RWPE1 (cell line): ENCODE measurements at places on chromosomes 2 and 18.

DNA sequence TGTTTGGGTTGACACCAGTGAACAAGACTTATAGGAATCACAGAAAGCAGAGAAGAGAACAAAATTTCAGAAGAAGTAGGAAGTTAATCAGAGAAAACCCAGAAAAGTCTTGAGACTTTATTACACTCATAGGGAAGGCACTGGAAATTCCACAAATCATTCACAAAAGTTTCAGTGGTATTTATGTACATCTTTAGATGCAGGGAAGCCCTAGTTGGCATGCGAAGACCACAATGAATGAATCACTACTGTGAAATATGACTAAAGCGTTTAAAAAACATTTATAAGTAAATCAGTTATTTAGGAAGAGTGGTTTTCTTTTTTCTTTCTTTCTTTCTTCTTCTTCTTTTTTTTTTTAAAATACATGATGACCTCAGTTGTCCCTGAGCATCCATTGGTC, 105.1 kb downstream of the NUP35 start:
- DNase-seq = no peak

GRCh38 chr2:45688479-45689298, 37.2 kb downstream of the PRKCE start:
- DNase-seq = no peak

DNA sequence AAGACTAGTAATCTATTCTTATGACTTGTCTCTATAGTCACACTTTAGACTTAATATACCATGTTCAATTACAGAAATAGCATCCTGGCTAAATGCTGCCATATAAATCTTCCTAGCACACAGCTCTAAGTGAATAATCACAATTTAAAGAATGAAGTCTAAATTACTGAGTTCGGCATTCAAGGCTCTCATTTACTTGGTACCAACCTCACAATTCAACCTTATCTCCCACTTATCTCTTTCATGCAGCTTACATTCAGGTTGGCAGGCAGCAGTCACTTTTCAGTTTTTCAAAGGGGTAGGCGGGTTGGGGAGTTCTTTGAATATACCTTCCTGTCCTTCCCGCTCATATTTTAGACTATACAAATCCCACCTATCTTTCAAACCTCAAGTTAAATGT, 1.5 kb downstream of the MMADHC start:
- DNase-seq = no peak

DNA sequence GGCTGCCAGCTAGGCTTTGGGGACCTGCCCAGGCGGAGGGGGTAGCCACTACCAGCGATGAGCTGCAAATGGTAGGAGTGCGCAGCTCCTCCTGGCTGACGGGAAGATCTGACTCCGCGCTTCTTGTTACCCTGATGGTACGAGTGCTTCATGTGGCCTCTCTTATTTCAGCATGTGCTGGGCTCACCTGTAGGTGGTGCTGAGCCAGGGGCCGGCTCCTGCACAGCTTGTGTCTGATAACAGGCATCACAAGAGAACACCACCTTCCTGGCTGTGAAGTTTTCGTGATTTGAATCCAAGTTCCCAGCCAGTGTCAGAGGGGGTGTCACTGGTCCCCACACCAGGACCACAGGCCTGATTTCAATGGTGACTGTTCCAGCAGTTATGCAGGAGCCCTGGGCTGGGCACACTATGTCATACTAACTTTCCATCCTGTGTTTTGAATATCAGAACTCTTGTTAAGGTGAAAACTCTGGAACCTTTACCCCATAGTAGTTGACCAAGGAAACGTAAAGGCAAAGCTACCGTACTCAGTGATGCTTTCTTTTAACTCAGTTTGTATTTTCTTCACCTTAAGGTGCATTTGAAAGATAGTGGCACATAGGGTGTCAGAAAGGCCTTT, 28.0 kb downstream of the APCDD1 start:
- DNase-seq = no peak

DNA sequence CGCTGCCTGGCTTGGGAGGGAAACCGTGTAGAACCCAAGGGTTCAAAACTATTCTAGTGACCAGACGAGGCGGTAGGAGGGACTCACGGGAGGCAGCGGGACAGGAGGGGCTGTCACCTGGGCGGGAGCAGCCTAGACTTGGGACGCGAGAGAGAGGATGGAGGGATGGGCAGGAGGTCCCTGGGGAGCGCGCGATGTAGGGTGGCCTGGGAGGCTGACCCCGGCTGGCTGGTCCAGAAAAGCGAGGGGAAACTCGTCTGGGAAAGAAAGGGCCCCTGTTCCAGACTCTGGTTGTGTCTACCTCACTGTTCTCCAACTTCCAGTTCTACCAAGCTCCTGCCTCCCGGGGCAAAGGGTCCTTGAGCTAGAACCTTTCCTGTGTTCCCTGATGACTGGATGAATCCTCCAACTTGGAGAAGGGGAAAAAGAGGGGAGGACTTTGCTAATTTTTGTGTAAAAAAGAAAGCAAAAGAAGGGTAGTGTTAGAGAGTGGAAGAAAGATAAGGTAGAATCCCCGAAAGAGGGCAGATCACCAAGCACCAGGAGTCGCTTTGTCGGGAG, 1.4 kb downstream of the DOK6 start:
- no peak for DNase-seq

DNA sequence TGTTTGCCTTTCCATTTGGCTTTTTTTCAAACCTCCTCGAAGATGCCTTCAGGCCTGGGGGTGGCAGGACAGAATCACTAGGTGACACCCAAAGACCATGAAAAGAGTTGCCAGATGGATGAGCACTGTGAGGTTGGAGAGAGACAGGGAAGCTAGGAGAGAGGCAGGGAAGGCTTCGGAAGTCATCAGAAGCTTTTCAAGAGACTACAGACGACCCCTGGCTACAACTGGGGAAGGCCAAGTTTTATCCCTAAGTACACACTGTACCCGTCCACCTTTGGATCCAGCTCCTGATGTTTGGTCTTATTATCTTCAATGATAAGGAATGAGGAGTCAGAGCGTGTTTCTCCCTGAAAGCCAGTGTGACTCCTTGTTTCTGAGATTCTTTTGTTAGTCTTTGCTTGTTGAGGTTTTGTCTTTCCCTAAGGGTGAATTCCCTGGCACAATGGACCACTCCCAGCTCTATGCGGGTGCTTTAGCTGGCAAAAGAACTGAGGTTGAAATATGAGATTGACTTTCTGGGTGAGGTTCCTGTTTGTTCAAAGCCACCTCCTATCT, 33.4 kb upstream of the SLC9A2 start:
- peak; percentile 17 for DNase-seq

DNA sequence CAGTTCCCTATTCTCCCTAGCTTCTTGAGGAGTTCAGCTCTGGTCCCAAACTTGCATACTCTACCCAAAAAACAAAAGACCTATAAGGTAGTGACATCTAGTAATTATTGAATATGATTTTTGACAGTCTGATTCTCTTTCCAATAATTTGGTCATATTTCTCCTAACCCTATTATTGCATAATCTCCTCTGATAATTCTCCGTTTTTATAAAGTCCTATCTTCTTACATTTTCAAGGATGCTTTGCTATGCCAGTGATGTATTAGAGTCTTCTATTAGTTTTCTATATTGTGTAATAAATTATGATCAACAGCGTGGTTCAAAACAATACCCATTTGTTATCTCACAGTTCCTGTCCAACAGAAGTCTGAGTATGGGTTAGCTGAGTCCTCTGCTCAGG, 426.3 kb downstream of the BCL11A start:
- no peak for DNase-seq
